ENCODE measurements at places on chromosomes 1 and 21.

DNA sequence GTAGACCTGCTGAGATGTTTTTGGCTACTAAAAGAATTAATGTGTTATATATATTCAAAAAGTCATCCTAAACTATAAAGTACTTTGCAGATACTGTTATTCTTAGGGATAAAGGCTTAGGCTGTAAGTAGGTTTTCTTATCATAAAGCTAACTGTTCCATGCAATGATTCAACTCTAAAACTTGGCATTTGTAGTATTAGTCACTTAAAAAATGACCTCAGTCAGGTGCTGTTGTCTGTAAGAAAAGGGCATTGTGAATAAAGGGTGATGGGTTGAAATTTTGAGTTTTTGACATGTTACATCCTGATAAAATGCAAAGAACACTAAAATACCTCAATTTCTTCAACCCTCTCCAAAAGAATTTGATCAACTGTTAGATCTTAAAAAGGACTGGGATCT is 32.9 kb downstream of the ADCY10 start:
- DNase-seq: no peak

DNA sequence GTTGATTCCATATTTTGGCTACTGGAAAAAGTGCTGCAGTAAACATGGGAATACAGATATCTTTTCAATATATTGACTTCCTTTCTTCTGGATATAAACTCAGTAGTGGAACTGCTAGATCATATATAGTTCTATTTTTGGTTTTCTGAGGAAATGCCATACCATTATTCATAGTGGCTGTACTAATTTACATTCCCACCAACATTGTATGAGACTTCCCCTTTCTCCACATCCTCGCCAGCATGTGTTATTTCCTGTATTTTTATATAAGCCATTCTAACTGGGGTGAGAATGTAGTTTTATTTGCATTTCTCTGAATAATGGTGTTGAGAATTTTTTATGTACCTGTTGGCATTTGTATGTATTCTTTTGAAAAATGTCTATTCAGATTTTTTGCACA is 385.2 kb downstream of the NUF2 start:
- no peak for DNase-seq

- DNase-seq: no peak
Observed at GRCh38 chr1:24591781-24592180, 35.9 kb downstream of the NCMAP start.

GRCh38 chr1:2306151-2306978 is 78.2 kb downstream of the SKI start:
- DNase-seq: no peak

- no peak for DNase-seq
Observed at GRCh38 chr1:44068442-44068921, 37.2 kb upstream of the SLC6A9 start.

All from NCI-H2107 (cell line).